Ammon's horn (tissue), 1 donor: ENCODE measurements at places on chromosomes 3 and 15.

- no peak for DNase-seq
Observed at GRCh38 chr3:131735116-131735515, 232.3 kb upstream of the MRPL3 start.

- DNase-seq: no peak
Observed at GRCh38 chr3:124419303-124419702, 310.9 kb upstream of the UMPS start.

- DNase-seq: no peak
Observed at GRCh38 chr3:154062513-154062912, 58.7 kb upstream of the ARHGEF26 start.

DNA sequence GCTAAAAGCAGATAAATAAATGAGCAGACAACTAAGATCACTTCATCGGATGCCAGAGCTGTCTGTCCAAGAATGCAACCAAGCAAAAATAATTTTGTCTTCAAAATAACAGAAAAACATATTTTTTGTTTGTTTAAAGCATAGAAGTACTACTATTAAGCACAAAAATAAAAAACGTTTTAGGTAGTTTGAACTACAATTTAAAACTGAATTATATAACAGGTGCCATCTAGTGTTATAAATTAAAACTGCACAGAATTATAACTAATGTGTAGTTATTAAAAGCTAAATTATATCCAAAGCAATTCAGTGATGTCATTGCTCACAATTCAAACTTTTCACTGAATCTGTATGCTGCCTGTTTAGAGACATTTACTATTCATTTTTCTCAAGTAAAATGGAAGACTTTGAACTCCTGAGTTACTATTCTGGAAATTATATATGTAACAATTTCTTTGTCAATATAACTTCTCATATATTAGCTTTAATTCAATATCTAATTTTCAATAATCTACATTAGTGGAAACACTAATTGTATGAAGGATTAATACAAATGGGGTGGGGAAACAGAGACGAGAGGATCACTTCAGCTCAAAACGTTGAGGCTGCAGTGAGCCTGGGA lies 29.5 kb downstream of the LINS1 start:
- no peak for DNase-seq

- DNase-seq: no peak
Observed at GRCh38 chr3:134666466-134666865, 15.6 kb upstream of the KY start.

- DNase-seq: no peak
Observed at GRCh38 chr3:13105181-13105895, 32.1 kb upstream of the IQSEC1 start.

- no peak for DNase-seq
Observed at GRCh38 chr3:89266074-89266473, 158.7 kb downstream of the EPHA3 start.

GRCh38 chr3:149815321-149815720 lies 2.3 kb downstream of the RNF13 start:
- no peak for DNase-seq

- no peak for DNase-seq
Observed at GRCh38 chr3:14565868-14566588, 25.9 kb upstream of the GRIP2 start.

GRCh38 chr15:63218100-63218808 lies 28.8 kb downstream of the RAB8B start:
- DNase-seq: no peak

- DNase-seq: no peak
Observed at GRCh38 chr3:187788984-187789857, 44.0 kb upstream of the BCL6 start.

- DNase-seq: no peak
Observed at GRCh38 chr3:120763601-120764000, 21.1 kb downstream of the GTF2E1 start.

DNA sequence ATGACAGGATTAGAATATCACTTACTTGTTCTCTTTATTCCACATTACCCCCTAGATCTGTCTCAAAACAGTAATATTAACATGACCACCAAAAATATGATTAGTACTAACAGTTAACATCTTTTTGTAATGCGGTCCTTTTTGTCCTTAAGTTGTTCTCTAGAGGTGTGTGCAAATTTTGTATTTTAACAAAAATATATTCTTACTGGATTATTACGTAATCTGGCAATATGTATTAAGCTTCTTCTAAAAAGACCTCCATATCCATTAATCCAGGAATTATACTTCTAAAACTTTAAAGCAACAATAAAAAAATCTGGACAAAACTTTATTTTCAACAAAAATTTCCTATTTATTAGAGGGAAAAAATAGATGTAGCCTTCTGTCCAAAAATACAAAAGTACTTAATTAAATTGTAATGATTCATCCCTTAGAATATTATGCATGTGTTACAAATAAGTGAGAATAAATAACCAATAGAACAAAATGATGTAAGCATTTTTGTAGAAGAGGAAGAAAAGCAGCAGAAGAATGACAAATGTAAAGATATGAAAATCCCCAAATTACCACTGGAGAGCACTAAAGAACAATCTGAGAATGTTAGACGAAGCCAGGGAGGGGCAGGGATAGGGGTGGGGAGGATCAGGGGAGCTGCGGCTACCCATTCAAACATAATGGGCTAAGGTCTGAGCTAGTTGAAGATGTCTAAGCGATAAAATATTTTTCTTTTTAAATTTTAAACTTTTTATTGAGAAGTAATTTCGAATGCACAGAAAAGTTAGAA lies 945.6 kb downstream of the MCTP2 start:
- DNase-seq: no peak

- DNase-seq: no peak
Observed at GRCh38 chr15:57777003-57777402, 70.5 kb downstream of the POLR2M start.
